ENCODE measurements at places on chromosomes 5 and 9.

GRCh38 chr5:53479590-53480415 lies 626 bp upstream of the FST start:
- peak; percentile 28 for DNase-seq

DNA sequence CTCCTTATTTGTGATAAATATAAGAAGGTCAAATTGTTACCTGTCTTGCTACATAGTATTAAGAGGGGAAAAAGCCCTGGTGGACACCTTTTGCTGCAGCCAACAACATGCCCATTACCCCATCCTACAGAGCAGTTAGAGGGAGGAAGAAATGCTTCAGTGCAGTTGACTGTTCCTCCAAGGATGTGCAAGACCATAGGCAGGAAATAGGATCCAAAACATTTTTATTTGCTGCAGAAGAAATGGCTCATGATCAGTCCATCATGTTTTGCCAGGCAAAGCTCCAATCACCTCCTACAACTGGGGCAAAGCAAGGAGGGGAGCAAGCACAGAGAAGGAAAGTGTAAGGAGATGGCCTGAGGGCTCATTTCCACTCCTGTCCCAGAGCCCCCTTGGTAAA lies 399.1 kb upstream of the PIK3R1 start:
- no peak for DNase-seq

DNA sequence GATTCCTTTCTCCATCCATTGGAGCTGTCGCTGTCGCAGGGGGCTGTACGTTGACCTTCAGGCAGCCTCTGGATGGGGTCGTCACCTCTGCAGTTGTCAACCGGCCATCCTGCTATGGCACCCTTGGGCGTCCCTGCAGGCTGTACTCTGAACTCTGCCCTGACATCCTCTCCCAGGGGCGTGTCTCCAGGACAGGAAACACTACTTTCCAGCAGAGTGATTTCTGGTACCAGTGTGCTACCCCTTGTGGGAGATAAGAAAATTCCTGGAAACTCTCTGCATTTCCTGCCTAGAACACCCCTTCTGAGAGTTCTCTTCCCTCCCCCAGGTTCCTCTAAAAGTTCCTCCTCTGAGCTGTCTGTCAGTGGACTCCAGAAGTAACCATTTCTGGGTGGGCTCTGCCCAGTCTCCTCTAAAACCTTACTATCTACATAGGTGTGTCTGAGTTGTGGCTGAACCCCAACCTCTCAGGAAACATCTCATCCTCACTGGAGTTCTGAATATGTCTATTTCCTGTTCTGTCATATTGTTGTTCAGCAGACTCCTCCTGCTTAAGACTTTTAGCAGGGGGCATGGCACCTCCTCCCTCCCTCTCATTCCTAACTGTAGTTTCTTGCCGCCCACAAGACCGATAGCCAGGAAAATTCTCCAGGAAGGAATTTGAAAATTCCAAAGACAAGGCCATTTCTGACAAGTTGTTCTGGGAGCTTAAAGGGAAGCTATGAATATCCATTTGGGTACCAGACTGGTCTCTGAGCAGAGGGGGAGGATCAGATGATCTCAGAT lies 145.3 kb upstream of the RASEF start:
- no peak for DNase-seq

DNA sequence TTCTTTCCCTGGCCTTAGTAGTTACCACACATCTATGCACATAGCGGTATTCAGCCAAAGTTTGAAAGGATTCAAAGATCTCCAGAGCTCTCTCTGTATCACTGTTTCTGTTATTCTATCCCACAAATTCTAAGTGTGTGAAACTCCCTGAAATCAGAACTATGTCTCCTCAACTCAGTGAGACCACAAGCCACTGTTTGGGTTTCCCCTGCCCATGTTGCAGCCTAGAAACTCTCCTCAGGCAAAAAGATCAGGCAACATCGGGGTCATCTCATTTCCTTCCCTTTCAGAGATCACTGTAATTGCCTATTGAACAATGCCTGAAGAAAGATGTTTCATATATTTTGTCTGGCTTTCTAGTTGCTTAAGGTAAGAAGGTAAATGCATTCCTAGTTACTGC lies 135.6 kb downstream of the TMC1 start:
- DNase-seq = no peak

DNA sequence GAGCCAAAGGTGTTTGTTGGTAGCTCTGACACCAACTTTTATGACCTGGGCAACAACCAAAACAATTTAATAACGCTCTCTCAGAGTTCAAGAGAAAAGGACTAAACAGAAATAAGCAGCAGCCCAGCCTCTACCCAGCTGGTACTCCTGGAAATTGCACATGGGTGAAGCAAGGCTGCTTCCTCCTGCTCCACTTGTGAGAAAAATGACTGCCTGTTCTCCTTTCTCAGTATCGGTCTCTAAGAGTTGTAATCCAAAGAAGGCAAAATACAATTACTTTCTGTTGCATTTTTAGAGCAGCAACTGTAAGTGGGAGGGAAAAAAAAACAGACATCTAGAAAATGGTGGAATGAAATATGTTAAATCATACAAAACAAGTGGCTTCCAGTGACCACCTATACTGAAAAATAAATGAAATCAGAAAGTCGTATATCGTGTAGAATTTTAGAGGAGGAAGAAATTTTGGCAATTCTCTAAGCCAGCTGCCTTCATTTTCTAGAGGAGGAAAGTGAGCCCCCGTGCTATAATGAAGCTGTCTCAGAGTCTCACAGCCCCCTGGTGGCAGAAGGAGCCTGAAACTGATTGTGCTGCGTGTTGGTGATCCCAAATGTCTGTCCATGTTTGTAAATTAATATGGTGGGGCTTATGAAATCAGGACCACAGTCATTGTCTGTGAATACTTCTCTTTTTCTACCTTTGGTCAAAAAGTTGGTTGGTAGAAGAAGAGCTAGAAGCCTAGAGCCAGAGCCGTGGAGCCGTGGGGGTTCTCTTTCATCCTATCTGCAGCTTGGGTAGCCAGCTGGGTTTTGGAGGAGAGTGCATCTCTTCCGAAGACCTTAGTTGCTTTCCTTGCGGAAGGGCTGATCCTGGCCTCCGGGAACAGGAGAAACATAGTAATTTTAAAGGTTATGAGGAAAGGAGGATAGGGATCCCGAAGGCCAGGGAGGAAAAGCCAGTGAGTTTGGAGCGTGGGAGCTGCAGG lies 139.9 kb downstream of the PIP5K1B start:
- no peak for DNase-seq

Measured in activated CD4-positive, alpha-beta T cell treated with anti-CD3 and anti-CD28 coated beads for 4 hours (primary cell).